Chondrocyte (in vitro differentiated cells): ENCODE measurements at places on chromosomes 2 and 18.

DNA sequence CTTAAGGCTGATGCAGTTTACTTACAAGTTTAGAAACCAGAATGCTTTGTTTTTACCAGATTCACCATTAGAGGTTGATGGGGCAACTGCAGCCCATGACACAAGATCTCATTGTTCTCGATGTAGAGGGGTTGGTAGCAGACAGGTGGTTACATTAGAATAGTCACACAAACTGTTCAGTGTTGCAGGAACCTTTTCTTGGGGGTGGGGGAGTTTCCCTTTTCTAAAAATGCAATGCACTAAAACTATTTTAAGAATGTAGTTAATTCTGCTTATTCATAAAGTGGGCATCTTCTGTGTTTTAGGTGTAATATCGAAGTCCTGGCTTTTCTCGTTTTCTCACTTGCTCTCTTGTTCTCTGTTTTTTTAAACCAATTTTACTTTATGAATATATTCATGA lies 99.4 kb upstream of the IL1R2 start:
- DNase-seq: no peak

DNA sequence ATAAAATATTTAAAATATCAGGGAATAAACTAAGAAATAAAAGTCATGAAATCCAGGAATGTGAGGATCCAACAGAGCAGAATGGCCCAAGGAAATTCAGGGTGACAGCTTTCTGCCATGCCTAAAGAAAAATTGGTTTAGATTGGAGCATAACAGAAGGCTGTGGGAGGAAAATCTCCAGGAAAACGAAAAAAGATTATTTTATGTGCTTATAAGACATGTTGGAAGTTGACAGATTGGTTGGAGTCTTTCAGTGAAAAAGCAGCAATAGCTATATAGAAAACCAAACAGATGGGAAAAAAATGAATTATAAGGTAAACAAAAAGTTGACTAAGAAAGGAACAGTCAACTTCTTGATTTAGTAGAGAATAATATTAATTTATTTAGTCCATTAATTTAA lies 203.9 kb downstream of the ZRANB3 start:
- DNase-seq: no peak

DNA sequence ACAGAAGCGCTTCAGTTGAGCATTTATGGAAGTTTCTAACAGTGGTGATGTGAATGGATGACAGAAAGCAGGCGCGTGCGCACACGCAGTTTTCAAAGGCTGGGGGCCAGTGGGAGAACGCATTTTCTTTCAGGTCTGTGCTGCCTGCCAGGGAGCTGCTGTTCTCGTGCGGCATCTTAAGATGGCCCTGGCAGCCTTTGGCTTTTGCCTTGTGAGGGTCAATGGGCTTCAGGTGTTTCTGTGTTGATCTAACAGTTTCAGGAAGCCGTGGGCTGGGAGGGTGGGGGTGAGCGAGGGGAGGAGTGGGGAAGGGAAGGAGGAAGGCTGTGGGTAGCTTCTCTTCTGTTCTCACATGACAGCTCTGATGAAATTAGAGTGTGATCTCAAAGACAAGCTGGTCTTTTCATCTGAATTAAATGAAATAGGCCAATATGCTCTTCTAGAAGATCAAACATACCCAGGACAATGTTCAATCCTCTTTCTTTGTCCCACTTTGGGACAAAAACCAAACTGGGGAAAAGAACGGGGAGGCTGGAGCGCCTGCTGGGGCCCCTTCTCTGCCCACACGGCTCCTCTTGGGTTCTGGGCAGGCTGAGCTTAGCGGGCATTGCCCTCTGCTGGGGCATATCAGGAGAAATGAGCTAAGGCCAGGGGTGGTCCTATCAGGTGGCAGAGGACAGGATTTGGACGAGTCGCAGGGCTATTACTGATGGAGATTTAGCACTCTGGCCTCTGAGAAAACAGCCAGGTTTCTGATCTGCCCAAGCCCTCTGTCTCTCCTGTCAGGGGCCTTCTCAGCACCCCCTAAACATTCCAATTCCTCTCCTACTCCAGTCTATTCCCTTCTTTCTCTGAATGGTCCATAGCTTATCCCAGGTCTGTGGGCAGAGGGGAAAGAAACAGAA lies 126.2 kb upstream of the LGALSL start:
- no peak for DNase-seq

GRCh38 chr18:28666216-28666615 lies 489.3 kb upstream of the CDH2 start:
- DNase-seq: no peak

- no peak for DNase-seq
These were observed 55.7 kb downstream of the DNMT3A start for GRCh38 chr2:25286025-25286400.

- no peak for DNase-seq
These were observed 90.0 kb downstream of the COMMD1 start for GRCh38 chr2:61995515-61995914.

- no peak for DNase-seq
These were observed 106.3 kb downstream of the FTCDNL1 start for GRCh38 chr2:199744724-199745123.

GRCh38 chr2:1581965-1582625 lies 162.2 kb downstream of the PXDN start:
- no peak for DNase-seq

DNA sequence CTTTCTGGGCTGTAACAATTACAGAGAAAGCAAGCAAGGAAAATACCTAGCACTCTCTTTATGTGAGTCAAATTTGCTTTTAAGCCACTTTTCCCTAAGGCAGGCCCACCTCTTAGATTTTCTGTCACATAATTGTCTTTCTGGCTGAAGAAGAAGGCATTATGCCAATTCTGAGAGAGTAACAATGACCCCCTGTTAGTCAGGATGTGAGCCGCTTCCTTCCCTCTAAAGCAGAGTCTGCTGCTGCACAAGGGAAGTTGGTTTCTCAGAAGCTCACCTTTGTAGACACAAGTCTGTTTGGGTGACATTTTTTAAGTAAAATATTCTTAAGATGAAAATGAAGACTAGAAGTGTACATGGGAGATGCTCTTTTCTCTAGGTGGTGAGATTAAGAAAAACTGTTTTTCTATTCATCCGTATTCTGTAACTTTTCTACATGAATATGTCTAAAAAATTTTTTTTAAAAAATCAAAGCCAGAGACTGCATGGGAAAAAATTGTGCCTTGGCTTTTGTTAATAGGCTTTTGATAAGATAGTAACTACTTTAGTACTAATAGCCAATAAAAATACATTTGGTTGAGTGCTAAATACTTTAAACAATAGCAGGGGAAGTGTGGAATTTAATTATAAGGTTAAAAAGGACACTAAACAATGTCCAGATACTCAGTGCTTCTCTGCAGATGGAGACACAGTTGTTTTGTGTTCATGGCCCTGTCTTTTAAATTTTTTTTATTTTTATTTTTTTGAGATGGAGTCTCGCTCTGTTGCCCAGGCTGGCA lies 33.4 kb upstream of the VPS54 start:
- DNase-seq: no peak

DNA sequence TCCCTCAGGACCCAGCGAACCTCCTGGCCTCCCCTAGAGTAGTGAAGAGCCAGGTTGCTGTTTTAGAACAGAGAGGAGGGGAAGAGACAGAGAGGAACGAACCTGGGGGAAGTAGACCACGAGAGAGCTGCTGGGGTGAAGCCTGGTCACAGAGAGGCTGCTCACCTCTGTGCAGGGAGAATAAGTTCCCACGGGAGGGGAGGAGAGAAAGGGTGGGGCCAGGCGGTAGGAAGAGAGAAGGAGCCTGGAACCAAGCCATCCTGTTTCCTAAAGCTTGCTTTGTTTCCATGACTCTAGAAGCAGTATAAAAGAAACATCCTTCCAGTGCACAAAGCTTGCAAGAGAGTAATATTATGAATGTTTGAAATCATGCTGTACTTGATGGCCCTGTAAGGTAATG lies 147.9 kb downstream of the MYT1L start:
- DNase-seq: no peak

DNA sequence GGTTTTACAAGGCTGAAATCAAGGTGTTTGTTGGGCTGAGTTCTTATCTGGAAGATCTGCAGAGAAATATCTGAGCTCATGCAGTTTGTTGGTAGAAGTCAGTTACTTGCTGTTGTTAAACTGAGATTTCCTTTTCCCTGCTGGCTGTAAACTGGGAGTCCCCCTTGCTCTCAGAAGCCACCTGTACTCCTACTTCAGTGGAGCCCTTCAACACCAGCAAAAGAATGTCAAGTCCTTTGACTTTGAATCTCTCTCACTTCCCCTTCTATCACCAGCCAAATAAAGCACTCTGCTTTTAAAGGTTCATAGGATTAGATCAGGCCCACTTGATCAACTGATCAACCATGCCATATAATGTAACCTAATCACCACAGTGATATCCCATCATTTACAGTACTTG lies 252.2 kb upstream of the CDH7 start:
- no peak for DNase-seq

GRCh38 chr2:189337656-189338055 lies 103.6 kb upstream of the WDR75 start:
- no peak for DNase-seq

DNA sequence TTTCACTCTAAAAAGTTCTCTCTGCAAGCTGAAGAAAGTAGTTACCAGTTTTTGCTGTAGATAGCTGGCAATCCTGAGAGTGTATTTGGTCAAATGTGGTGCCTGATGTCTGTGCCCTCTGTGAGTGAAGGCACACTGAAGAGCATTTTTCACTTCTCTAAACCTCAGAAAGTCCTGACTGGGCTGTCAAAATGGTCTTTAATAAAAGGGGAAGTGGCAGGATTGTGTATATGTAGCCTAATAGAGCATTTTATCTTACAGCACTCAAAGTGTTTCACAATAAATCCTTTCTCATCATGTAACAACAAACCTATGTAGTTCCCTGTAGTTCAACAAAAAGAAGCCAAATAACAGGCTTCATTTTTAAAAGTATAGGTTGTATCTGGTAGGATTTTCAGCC lies 1552.3 kb upstream of the SLC39A10 start:
- no peak for DNase-seq

GRCh38 chr2:119263656-119264055 lies 40.0 kb downstream of the STEAP3 start:
- no peak for DNase-seq

GRCh38 chr2:191152482-191153240 lies 1.9 kb upstream of the STAT4 start:
- DNase-seq: no peak

DNA sequence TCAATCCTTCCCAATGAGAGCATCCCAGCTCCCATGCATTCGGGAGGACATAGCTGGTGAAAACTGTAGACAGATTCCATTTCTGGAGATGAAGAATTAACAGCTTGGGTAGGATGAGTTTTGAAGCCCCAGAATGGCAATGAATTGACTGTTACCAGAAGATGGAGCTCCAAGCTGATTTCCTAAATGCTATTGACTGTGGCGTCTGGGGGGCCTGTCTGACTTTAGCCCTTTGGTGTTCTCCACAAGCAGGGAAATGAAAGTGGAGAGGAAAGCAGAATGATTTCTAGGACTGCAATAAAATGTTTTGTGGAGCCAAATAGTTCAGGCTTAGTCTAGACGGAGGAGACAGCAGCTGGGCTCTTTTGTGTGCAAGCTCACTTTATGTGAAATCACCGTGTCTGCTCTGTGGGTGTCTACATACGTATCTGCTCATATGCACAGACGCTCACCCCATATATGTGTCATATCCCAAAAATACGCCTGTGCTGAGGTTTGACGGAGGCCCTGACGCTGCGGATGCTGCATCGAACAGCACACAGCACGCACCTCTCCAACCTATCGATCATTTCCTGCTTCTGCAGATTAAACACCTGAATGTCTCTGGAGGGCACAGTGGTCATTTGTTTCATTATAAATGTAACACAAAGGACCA lies 166.4 kb upstream of the PXDN start:
- DNase-seq: no peak

DNA sequence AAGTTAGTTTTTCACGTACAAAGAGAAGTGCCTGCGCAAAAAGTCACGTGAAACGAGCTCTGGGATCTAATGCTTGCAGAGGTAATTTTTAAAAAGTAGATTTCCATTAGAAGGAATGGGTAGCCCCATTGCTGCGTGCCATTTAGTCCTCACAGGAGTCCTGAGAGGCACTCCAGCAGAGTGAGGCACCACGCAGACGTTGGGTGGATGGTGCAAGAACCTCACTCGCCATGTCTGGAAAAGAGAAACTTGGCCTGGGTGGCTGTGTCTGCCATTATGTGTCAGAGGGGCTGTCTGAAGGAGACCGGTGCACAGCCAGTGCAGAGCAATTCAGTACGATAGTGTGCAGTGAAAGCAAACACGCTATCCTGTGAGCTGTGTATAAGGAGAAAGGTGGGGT lies 1.8 kb upstream of the HDAC4 start:
- DNase-seq: peak; percentile 50

DNA sequence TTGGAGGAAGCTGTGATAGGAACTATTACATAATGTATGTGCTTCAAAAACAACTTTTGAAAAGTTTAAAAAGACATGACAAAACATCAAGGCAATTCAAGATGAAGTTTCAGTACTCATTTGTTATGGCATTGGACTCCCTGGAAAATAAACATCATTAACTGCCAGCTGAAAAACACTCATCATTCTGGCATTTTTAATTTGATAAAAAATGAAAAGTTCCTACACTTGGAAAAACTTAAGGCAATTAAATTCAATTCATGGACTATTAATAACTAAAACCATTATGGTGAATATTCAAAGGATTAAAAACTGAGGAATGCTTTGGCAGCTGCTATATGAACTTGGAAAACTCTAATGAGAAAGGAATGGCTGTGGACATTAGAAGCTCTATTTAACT lies 8.5 kb downstream of the TYW5 start:
- no peak for DNase-seq

DNA sequence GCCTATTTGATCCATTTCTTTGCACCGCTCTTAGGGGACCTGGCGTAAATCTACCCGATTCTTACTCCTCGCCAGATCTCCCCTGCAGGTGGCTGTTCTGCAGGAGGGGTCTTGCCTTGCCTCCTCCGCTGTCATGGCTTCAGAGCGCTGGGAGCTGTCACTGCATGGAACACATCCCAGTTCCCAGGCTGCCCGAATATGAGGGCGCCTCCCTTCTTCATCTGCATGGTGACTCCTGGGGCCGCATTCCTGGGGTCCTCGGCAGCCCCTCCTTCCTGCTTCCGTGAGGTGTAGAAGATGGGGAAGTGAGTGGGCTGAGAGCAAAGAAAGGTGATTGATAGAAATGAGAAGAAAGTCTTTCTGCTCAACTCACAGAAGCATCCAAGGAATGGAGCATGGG lies 27.3 kb upstream of the COPS8 start:
- no peak for DNase-seq

DNA sequence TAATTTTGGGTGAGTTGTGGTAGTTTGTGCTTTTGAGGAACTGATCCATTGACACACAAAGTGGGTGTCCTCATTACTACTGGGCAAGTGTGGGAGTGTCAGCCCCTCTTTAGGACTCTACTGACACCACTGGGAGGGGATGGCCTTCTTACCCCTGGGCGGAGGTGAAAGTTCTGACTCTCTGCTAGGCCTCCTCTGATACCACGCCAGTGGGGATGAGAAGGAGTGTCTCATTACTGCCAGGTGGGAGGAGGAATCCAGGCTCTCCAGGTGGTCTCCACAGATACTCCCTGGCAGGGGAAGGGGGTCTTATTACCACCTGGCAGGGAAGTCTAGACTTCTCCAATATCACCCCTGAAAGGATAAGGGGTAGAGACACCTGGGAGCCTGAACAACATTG lies 9.1 kb downstream of the LCLAT1 start:
- DNase-seq: no peak
